Fibroblast of upper back skin (primary cell): ENCODE measurements at places on chromosomes 16 and 17.

- DNase-seq, result no peak
Observed at GRCh38 chr17:36195434-36196130, 976 bp downstream of the CCL3L1 start.

- DNase-seq, result no peak
Observed at GRCh38 chr16:2840914-2841313, 10.8 kb downstream of the ZG16B start.

DNA sequence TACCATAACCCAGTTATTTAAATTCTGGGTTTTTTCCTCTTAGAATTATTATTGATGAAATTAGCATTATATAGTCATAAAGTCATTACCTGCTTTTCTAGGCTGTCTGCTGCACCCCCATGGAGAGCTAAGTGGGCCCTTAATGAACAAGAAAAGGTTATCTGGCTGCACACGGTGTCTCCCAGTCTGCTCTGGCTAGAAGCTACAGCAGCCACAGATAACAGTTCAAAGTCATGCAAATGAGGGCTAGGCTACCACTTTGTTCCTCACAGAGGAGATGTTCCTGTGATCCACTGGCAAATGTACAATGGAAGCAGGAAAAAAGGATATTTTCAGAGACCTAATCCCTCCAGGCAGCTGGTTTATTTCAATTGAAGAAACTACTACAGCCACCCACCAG is 112.1 kb downstream of the SNX11 start:
- DNase-seq, result no peak

DNA sequence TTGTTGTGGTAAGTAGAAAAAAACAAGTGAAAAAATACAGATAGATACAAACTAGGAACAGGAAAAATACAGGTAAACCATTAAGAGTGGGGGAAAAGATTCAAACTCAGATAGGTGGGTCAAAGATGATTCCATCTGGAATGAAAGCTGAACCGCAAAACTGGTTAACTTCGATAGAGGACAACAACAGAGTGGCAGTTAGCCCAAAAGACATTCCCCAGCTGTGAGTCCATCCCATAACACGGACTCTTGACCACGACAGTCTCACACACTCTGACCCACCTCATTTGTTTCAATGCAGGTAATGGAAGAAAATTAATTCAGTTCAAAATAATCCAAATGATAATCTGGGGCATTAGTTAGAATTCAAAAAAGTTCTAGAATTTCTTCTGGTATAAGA is 13.5 kb downstream of the ELAC2 start:
- peak; percentile 10 for DNase-seq

DNA sequence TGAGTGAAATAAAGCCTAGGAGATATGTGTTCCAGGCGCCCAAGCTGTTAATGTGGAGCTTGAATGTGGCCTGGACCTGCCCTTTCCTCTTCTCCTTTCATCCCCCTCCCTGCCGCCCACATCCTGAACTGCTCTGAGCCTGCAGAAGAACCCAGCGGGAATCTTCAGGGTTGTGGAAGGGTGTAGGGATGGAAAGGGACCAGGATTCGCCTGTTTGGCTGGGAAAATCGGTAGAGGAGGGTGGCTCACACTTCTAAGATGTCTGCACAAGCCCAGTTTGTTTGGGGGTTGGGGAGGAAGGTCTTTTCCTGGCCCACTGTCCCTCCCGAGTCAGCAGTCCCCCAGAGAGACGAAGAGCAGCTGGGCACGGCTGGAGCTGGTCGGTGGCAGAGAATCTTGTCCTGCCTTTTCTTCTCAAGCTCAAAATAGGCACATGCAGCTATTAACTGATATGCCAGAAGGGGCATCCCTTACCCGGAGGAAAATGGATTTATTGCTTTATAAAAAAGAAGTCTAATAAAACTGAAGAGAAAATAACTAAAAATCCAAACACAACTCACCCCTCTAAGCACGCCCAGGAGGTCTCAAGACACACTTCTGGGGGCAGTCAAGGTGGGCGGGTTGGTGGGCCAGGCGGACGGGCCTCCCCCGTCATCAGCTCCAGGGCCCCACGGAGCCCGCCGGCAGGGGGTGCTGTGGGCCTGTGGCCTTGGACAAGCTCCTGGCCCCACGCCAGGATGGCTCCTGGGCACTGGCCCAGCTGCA is 11.5 kb upstream of the PITPNA start:
- peak; percentile 58 for DNase-seq

GRCh38 chr16:5036228-5037156 is 2.8 kb upstream of the NAGPA start:
- no peak for DNase-seq

DNA sequence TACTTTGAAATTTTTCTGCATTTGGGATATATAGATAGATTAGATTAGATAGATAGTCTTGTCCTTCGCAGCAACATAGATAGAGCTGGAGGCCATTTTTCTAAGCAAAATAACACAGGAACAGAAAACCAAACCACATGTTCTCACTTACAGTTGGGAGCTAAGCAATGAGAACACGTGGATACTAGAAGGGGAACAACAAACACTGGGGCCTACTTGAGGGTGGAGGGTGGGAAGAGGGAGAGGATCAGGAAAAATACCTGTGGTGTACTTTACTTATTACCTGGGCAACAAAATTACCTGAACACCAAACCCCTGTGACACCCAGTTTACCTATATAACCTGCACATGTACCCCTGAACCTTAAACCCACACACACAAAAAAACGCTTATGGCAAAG is 14.3 kb downstream of the PRKAR1A start:
- DNase-seq, result no peak

DNA sequence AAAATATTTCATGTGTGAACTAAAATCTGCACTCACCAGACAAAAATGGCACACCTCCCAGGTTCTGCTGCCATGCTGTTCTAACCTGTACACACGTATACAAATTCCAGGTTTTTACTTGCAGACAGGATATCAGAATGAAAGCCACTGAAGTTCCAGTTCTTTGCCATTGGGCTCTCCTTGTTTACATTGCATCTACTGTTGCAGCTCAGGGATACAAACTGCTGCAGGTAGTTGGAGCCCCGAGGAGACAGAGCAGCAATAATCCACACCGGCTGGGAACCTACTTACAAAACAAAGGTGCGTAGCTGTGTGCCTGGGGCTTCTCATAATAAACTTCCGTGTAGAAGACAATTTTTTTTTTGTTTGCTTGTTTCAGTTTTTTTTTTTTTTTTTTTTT is 59.6 kb downstream of the HAPSTR1 start:
- no peak for DNase-seq

DNA sequence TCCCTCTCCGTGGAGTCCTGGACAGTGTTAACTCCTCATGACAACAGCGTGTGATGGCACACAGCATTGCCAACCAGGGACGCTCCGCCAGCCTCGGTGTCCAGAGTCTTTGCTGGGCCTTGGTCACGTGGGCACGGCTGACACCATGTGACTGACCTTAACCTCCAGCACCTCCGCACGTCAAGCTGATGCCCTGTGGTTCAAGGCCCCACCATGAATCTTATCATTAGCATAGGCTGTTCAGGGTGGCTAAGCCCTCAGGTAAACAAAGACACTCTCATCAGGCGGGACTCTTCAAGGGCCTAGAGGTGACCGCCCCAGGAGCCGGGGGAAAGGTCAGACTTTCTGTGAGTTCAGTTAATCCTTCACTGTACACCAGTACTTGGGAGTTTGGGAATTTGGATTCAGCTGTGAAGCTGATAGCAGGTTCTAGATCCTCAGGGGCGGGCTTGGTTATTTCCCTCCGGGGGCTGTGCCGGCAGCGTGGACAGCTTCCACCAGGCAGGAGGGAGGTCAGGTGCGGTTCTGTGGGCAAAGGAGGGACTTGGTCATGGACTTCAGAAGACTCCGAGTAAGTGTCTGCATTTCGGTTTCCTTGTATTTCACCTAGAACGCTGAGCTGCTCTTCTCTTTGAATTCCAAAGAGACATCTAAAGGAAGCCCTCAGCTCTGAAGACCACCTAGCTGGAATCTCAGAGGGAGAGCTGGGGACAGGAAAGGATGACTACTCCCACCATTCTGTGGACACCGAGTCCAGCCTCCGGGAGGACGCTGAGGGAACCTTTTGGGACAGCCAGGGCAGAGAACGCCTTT is 195.5 kb upstream of the CIBAR2 start:
- no peak for DNase-seq

DNA sequence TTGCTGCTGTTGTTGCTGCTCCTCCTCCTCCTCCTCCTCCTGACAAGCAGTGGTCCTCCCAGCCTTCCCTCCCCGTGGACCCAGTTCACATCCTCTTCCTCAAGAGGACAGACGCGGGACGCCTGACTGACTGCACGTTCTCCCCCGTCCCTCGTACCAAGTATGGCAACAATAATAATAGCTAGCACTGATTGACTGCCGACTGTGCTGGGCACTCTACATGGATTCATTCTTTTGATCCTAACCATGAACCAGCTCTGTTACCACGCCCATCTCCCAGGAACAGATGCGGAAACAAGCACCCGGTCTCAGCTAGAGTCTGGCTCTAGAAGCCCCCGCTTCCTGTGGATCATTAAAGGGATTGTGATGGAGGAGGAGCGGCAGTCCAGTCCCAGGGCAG is 78.0 kb downstream of the GNAO1 start:
- peak; percentile 73 for DNase-seq

DNA sequence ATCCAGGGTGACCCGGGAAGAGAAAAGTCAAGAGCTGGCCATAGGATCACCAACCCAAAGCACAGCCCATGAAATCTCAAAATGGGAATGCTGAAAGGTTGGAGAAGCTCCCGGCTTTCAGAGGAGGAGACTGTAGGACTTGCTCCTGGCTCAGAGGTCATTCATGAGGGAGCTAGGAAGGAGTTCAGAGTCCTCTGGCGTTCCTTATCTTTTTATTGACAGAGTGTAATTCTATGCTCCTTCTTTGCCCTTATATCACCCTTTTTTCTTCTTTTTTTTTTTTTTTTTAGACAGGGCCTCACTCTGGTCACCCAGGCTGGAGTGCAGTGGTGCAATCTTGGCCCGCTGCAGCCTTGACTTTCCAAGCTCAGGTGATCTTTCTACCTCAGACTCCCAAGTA is 27.3 kb upstream of the CNOT1 start:
- DNase-seq, result no peak

GRCh38 chr16:24352746-24353145 is 96.6 kb downstream of the CACNG3 start:
- DNase-seq, result no peak
